ENCODE measurements at places on chromosomes 6 and 20.

GRCh38 chr6:24916496-24916895 is 19.3 kb downstream of the RIPOR2 start:
- DNase-seq = no peak

DNA sequence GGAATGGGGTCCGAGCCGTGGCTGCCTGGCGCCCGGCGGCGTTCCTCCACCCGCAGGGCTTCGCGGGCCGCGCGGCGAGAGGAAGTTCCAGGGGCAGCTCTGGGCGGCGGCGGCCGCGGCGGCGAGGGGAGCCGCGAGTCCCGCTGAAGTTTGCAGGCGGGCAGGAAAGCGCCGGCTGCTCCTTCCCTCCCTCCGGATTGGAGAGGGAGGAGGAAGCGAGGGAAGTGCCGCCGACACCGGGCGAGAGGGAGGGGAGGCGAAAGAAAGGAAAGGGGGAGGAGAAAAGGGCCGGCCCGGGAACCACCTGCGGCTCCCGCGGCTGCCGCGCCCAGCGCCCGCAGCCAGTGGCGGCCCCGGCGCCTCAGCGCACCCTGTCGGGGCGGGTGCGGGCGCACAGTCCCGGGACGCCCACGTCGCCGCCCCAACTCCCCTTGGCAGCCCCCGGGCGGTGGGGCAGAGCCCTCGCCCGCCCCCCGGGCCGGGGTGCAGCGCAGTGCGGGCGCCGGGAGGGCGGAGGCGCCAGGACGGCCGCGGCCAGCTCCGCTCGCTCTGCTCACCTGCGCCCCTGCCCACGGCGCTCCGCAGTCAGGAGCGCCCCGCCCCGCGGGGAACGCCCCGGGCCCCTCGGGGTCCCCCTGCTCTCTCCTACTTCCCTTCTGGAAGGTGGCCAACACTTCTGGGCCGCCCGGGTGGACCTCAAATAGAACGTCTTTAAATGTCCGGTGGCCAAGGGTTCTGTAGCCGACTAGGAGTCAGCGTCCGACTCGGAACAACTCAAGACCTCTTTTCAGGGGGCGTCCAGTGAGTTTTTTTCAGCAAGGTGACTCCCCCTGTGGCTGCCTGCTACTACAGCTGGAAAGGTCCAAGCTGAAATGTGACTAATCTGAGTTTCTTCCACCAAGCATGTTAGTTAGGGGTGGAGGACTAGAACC is 80.3 kb upstream of the CCDC28A start:
- DNase-seq = no peak

DNA sequence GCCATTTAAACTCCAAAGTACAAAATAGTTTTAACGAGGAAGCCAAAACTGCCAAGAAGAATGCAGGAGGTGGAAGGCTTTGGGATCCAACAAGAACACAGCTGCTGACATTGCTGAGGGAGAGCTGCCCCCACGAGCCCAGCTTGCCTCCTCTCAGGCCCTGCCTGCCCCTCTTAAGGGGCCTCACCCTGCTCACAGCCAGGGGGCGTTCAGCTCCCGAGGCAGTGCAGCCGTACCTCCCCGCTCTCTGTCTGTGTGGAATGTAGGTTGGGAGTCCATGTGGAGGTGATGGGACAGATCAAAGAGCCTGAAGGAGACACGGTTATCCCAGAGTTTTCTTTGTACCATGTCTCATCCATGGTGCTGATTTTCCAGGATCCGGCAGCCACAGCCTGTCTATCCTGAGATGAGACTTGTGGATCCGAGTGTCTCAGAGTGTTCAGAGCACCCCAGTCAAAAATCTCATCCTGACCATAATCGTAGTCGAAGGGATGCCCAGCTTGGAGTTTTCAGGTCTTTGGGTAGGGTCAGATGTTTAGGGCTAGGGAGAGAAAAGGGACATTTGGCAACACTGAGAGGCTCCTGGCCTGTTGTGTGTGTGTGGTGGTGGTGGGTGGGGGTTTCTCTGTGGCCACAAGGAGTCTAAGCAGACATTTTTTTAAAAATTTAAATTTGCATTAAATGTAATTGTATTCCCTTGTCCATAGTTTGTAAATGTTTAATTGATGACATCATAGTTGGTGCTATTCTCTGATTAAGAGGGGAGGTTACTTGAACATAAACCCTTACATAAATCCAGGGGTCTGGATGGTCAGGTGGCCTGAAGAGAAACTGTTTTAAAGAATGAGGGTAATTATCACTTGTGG is 111.4 kb upstream of the CLDN20 start:
- no peak for DNase-seq

GRCh38 chr20:45592574-45593189 is 13.6 kb upstream of the WFDC8 start:
- DNase-seq = peak; percentile 7

GRCh38 chr6:160329188-160329587 is 19.0 kb upstream of the SLC22A3 start:
- no peak for DNase-seq

DNA sequence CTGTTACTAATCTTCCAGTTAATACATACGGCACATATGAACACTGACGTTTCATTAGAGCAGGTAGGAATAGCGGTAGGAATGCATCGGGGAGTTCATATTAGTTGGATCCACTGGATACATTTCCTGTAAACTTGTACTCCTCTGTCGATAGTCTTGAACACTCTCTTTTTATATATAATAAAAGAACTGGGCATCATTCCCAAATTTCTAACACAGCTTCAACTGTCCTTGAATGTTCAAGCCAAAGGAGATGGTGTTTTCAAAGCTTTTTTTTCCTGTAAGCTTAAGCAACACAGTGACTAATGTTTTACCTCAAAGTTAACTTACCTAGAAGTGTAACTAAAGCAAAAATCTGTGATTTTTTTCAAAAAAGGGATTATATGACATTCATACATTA is 195.3 kb downstream of the UTRN start:
- no peak for DNase-seq

DNA sequence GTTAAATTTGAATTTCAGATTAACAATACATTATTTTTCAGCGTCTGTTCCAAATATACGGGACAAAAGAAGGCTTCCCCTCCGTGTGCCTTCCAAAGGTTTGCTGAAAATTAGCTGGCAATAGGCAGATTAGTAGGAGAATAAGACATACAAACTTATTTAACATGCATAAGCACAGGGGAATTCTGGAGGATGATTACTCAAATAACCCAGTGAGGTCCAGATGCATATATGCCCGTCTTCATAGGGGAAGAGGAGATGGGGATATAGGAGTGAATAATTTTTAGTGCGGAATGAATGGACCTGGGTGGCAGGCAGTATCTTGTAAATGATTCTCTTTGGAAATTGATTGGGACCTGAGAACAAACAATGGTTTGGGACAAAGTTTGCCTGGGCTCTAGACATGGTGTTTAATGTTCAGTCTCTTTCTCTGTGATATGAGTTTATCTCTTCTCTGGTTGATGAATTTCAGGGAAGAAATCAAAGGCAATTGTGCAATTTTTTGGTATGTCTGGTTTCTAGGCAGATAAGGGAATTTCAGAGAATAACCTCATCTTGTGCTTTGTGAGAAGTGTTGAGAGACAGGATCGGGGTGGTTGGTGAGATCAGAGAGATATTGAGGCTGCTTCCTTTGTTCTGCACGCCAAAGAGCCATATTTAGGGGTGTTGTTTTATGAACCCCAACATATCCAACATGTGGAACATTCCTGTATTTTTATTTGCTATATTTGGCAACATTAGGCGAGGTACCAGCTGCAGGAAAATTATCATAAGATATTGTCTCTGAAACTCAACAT is 63.7 kb downstream of the MKKS start:
- DNase-seq = no peak

GRCh38 chr6:142275236-142276006 is 26.4 kb upstream of the ADGRG6 start:
- DNase-seq = no peak

- no peak for DNase-seq
Measured at GRCh38 chr6:168628176-168628553, 187.2 kb downstream of the SMOC2 start.

DNA sequence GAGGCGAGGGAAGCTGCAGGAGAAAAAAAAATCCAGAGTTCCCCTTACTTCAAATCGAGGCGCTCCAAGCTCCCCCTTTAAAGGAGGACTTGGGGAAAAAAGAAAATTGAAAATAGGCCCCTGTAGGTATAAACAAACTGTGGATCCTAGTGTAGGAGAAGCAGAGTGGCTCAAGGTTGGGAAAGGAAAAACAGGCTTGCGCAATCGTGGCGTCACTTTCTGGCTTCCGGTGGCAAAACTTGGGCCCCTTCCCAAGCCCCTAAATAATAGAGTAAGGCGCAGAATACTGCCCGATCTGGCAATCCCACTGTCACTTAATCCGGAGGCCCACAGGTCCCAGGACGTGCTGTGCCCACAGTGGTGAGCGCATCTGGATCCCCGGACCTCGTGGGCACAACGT is 8.0 kb downstream of the PAX1 start:
- no peak for DNase-seq

- no peak for DNase-seq
Measured at GRCh38 chr6:144335311-144335861, 50.3 kb downstream of the UTRN start.

DNA sequence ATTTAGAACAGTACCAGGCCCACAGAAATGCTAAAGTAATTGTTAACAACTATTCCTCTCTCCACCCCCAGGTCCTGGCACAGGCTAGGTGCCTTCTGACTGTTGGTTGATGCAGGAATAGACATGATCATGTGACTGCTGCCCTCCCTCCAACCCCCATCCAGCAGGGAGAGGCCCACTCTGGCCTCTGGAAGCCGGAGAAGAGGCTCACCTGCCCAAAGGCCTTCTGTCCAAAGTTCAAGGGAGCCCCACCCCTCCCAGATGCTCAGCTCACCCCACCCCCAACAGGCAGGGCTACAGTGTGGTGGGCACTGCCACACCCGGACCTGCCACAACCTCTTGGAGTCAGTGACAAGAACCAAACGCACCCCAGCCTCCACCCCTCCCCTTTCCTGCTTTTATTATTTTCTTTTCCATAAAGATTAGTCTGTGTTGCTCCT is 26.9 kb upstream of the FOXP4 start:
- DNase-seq = no peak

GRCh38 chr20:35312318-35312717 is 20.1 kb upstream of the FAM83C start:
- no peak for DNase-seq

DNA sequence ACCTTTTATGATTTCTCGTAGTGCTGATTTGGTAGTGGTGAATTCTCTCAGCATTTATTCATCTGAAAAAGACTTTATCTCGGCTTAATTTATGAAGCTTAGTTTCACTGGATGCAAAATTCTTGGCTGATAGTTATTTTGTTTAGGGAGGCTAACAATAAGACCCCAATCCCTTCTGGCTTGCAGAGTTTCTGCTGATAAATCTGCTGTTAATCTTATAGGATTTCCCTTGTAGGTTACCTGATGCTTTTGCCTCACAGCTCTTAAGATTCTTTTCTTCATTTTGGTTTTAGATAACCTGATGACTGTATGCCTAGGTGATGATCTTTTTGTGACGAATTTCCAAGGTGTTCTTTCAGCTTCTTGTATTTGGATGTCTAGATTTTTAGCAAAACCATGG is 388.7 kb downstream of the UTRN start:
- no peak for DNase-seq

DNA sequence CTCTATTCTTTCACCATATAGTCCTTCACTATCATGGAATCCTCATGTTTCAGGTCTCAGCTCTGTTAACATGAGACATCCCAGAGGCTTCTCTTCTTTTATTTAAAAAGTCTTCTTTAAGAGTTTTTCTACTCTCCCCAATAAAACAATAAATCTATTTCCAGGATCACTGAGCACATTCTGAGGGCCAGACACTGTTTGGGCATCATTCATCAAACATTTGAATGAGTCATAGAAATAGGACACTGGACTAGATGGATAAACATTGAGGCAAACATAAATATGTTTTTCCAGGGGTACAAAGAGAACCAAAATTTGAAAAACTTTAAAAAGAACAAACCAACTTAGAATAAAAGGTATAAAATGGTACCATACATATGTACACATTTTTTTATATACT is 554.4 kb downstream of the KIF16B start:
- DNase-seq = no peak

GRCh38 chr20:37362821-37363220 is 16.9 kb downstream of the SRC start:
- no peak for DNase-seq

DNA sequence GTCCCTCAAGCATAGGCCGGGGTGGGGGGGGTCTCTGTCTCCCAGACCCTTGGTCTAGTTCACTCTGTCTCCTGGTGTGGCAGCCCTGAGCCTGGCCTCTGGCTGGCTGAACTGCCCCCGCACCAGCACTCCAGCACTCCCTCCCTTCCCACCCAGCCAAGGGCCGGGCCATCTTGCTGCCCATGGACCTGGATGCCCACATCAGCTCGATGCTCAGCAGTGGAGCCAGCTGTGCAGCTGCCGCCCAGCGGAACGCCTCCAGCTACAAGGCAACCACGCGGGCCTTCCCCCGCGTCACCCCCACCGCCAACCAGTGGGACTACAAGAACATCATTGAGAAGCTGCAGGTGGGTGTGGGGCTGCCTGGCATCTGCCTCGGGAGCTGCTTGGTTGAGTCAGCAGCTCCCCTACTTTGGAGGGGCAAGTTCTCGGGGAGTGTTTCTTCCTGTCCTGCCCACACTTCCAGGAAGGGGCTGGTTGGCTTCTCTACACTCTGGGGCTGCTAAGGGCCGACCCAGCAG is 28.4 kb downstream of the UQCC2 start:
- no peak for DNase-seq

- no peak for DNase-seq
Measured at GRCh38 chr6:111958534-111958933, 85.3 kb upstream of the FYN start.

- DNase-seq = no peak
Measured at GRCh38 chr6:130306377-130306776, 59.4 kb upstream of the TMEM200A start.

DNA sequence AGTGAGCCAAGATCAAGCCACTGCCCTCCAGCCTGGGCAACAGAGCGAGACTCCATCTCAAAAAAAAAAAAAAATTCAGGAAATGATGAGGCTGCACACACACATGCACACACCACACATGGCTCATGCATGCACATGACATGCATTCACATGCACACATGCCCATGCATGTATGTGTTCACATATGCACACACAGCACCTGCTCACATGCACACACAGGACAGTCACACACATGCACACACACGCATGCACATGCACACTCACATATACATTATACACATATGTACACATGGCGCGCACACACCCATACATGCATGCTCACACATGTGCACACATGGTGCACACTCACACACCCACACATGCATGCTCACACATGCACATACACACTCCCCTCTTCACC is 22.5 kb downstream of the RIPOR3 start:
- DNase-seq = no peak

- DNase-seq = no peak
Measured at GRCh38 chr20:8547035-8547650, 415.1 kb downstream of the PLCB1 start.

Measured in glomerular endothelial cell (primary cell).